ENCODE measurements at places on chromosomes 6 and 20.

DNA sequence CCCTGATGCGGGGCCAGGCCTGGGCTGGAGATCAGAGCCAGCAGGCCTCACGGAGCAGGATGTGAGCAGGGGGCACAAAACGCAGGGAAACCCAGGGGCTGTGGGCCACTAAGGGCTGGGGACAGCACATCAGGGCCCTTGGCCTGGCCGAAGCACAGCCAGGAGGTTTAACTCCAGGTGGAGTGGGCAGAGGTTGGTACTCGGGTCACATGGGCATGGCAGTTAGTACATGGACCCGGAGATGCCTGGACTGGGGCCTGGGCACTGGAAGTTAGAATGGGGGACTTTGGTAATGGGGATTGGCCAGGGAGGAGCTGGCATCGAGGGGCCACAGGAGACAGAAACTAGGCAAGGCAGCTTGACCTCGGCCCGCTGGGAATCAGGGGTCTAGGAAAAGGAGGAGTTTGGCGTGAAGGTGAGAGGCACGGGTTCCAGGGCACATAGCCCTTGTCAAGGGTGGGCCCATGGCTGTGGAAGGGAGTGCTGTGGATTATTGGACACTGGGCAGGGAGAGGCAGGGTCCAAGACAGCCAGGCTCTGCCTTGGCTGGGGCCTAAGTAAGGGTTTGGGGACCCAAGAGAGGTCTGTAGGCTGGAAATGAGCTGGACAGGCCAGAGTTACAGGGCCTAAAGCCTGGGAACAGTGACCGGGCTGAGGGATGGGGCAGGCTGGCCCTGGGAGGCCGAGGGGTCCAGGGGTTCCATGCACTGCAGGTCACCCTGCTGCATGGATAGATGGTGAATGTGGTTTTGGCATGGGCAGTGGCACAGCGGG lies 41.6 kb upstream of the CD93 start:
- no peak for DNase-seq

DNA sequence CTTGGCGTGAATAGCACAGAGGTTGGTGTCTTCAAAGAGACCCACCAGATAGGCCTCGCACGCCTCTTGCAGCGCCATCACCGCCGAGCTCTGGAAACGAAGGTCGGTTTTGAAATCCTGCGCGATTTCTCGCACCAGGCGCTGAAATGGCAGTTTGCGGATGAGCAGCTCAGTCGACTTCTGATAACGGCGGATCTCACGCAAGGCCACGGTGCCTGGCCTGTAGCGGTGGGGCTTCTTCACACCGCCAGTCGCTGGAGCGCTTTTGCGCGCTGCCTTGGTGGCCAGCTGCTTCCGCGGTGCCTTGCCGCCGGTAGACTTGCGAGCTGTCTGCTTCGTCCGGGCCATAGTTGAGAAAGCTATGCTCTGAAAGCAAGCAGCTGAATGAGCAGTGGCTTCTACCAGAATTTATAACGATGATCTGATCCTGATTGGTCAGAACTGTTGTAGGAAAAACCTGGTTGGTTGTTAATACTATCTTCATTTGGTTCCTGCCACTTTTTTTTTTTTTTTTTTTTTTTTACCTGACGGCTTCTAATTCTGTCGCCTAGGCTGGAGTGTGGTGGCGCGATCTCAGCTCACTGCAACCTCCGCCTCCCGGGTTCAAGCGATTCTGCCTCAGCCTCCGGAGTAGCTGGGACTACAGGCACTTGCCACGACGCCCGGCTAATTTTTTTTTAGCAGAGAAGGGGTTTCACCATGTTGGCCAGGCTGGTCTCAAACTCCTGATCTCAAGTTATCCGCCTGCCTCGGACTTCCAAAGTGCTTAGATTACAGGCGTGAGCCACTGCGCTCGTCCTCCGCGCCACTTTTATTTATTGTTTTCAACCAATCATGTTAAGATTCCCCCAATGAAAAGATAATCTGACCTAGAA lies 21.5 kb downstream of the OR2B2 start:
- DNase-seq, result no peak

GRCh38 chr6:42316981-42317380 lies 99.3 kb upstream of the MRPS10 start:
- DNase-seq, result no peak

DNA sequence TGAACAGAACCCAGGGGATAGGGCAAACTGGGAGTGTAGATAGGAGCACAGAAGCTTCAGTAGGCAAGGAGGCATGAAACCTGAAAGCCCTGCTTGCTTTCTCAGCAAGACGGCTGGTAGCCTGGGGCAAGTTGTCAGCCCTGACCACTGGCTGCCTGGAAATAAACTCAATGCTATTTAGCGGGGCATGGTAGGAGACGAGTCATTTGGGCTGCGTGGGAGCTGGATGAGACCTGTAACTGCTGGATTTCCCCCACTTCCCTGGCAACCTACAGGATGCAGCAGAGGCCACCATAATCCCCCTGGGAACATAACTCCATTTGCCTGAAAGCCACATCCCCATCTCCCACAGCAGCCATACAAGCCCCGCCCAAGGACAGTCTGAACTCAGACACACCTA lies 332.6 kb upstream of the TBX18 start:
- no peak for DNase-seq

DNA sequence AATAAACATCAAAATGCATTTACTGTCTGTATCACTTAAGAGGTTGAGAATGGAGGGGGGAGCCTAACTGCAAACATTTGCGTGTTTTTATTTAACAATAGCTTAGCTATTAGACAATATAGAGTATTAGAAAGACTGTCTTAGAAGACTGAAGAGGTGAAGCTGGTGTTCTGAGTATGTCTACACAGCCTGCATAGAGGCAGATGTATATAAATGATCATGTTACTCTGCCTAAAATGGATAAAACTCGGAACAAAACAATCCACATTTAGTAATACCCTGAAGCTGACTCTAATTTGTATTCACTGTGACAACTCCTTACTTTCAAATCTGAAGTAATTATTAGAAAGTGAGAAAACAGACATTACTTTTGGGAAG lies 181.9 kb downstream of the GMPR start:
- no peak for DNase-seq
